ENCODE measurements at places on chromosomes 16 and 17. TPM values are rescaled to one million over a fixed set of nuclear protein-coding genes. Genes with fewer than 3 reads are reported as not detected.
A peak's percentile ranks its signal among the peaks of the same experiment; 100 is the strongest.

GRCh38 chr16:49886554-49887094, 30.7 kb upstream of the ZNF423 start:
- DNase-seq = no peak
- H3K4me3 ChIP-seq = no peak overlapping the region
- no peaks in the 10 kb centered on the region for H3K27me3 ChIP-seq
- H3K27ac ChIP-seq = no peak overlapping the region

- H3K36me3 ChIP-seq = no peaks in the 10 kb centered on the region
- H3K27ac ChIP-seq = no peak overlapping the region
- DNase-seq = peak; percentile 63
- H3K4me1 ChIP-seq = no peaks in the 10 kb centered on the region
These were observed 225.7 kb downstream of the CEP112 start for GRCh38 chr17:65966072-65966695.

GRCh38 chr16:66476328-66477027, 49.4 kb downstream of the BEAN1 start:
- H3K27ac ChIP-seq = no peak overlapping the region
- DNase-seq = no peak
- H3K36me3 ChIP-seq = no peaks in the 10 kb centered on the region
- H3K27me3 ChIP-seq = no peaks in the 10 kb centered on the region
- H3K4me3 ChIP-seq = no peak overlapping the region

GRCh38 chr16:81432937-81433557, 11.6 kb upstream of the CMIP start:
- no peak overlapping the region for H3K4me3 ChIP-seq
- DNase-seq = no peak
- no peak overlapping the region for H3K27ac ChIP-seq
- peaks cover 4% of the 10 kb centered on the region for H3K4me1 ChIP-seq

GRCh38 chr17:58083491-58084316, 485 bp downstream of the DYNLL2 start:
- DNase-seq = peak; percentile 63
- H3K36me3 ChIP-seq = peaks cover 16% of the 10 kb centered on the region
- H3K4me1 ChIP-seq = peaks cover 33% of the 10 kb centered on the region
- peak overlapping the region; percentile 98 for H3K27ac ChIP-seq
- peak overlapping the region; percentile 96 for H3K4me3 ChIP-seq
- H3K27me3 ChIP-seq = no peaks in the 10 kb centered on the region

DNA sequence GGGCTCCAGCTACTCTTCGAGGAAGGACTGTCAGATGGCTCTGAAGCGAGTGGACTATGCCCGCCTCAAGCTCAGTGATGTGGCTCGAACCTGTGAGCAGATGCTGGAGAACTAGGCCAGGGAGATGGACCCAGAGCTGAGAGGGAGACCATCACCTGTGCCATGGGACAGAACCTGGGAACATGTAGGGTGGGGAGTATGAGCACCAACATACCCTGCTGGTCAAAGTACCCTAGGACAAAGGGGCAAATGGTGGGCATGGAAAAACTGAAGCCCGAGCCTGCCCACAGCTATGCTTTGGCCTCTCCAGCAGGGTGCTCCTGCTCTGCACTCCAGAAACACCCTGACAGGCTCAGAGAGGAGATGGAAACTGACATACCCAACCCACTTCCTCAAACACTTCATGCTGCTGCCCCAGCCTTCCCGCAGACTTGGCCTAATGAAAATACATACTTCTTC, 1.9 kb downstream of the MED11 start:
- peaks cover 16% of the 10 kb centered on the region for H3K36me3 ChIP-seq
- H3K27me3 ChIP-seq = peaks cover 2% of the 10 kb centered on the region
- H3K4me1 ChIP-seq = peaks cover 6% of the 10 kb centered on the region
- peak overlapping the region; percentile 55 for H3K27ac ChIP-seq

DNA sequence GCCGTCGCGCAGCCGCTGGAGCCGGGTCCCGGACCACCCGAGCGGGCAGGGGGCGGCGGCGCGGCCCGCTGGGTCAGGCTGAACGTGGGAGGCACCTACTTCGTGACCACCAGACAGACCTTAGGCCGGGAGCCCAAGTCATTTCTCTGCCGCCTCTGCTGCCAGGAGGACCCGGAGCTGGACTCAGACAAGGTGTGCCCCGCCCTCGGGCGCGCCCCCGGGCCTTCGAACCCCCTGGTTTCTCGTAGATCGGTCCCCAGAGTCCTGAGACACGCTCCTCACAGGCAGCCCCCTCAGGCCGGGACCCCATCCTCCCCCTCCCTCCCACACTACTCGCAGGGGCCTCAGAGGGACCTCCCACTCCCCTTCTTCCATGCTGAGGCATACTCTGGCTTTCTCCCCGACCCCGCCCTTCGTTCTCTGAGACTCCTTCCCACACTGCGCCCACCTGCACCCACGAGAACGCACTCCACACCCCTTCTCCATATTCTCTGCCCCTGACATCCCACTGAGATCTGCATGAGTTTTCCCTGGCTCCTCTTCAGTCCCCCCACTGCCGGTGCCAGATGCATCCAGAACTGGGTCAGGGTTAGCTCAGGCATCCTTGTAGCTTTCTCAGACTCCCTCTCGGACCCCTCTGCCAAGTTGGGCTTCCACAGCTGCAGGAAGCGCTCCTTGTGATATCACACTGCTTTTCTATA, 523 bp downstream of the KCTD2 start:
- peak; percentile 46 for DNase-seq
- peak overlapping the region; percentile 94 for H3K4me3 ChIP-seq
- peak overlapping the region; percentile 64 for H3K27ac ChIP-seq
- no peaks in the 10 kb centered on the region for H3K27me3 ChIP-seq

- no peaks in the 10 kb centered on the region for H3K36me3 ChIP-seq
- no peak overlapping the region for H3K27ac ChIP-seq
- peaks cover 4% of the 10 kb centered on the region for H3K4me1 ChIP-seq
- H3K4me3 ChIP-seq = no peak overlapping the region
- DNase-seq = no peak
- no peaks in the 10 kb centered on the region for H3K27me3 ChIP-seq
These were observed 3.5 kb upstream of the TANGO6 start for GRCh38 chr16:68839831-68840230.

- H3K36me3 ChIP-seq = no peaks in the 10 kb centered on the region
- no peaks in the 10 kb centered on the region for H3K4me1 ChIP-seq
These were observed 1.4 kb downstream of the LPCAT2 start for GRCh38 chr16:55510185-55510805.

DNA sequence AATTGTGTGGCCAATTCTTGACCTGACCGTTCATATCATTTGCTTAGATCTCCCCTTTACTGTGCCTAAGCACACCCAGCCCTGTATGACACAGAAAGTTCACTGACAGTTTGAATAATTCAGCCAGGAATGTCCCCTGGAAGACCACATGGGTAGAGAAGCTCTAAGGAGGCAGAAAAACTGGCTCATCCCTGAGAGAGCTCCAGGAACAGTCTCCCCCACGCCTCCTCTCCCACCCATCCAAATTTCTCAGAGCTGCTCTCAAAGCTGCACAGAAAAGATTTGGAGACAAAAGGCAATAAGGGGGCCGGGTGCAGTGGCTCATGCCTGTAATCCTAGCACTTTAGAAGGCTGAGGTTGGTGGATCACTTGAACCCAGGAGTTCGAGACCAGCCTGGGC, 11.2 kb downstream of the PRAC1 start:
- no peak overlapping the region for H3K27ac ChIP-seq
- no peak for DNase-seq
- no peaks in the 10 kb centered on the region for H3K4me1 ChIP-seq
- H3K36me3 ChIP-seq = no peaks in the 10 kb centered on the region
- no peak overlapping the region for H3K4me3 ChIP-seq

- H3K4me3 ChIP-seq = no peak overlapping the region
- H3K27ac ChIP-seq = no peak overlapping the region
- no peaks in the 10 kb centered on the region for H3K27me3 ChIP-seq
- no peak for DNase-seq
- H3K36me3 ChIP-seq = no peaks in the 10 kb centered on the region
- no peaks in the 10 kb centered on the region for H3K4me1 ChIP-seq
These were observed 331.0 kb upstream of the CCL2 start for GRCh38 chr17:33924104-33924503.

DNA sequence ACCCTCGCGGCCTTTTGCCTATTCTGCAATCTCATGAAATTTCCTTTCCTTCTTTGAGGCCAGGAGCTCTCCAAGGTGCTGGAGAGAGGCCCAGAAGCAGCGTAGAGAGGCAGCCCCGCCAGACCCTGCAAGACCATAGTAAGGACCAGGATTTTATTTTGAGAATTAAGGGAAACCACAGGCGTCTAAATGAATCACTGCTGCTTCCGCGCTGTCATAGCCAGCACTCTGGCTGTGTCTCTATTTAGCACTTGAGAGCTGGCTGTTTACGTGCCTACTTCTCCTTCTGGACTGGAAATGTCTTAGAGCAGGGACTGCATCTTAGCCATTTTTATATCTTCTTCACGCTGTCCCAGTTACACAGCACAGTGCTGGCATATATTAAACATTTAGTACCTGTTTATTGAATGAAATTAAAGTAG, 37.6 kb upstream of the PIRT start:
- H3K27me3 ChIP-seq = peaks cover 4% of the 10 kb centered on the region
- no peak overlapping the region for H3K4me3 ChIP-seq
- H3K36me3 ChIP-seq = no peaks in the 10 kb centered on the region
- DNase-seq = peak; percentile 56
- H3K27ac ChIP-seq = no peak overlapping the region

DNA sequence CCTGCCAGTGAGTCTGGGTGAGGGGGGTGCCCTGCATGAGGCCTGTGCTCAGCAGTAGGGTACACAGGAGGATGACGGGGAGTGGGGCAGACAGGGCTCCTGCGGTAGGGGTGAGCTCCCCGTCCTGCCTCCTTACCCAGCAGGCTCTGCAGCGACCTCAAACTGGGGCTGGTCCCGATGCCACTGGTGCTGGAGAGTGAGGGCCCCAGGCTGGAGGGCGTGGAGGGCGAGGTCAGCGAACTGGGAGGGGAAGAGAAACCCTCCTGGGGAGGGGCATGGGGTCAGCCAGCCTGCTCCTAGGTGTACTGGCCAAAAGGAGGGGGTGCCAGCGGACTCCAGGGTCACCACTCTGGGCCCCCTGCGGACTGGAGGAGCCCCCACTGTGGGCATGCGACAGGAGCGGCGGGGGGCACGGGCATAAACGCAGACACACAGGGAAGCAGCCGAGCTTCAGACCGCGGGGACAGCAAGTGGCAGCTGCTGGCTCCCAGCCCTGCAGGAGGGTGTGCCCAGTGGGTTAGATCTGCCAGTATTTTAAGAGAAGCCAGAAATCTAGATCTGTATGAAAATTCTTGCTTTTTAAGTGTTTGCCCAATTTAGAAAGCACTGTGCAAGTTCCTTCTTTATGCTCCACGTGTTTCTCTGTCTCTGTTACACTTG, 9.0 kb upstream of the VASN start:
- DNase-seq = no peak
- H3K36me3 ChIP-seq = peaks cover 3% of the 10 kb centered on the region
- H3K4me1 ChIP-seq = no peaks in the 10 kb centered on the region
- no peak overlapping the region for H3K4me3 ChIP-seq
- no peaks in the 10 kb centered on the region for H3K27me3 ChIP-seq
- H3K27ac ChIP-seq = no peak overlapping the region

DNA sequence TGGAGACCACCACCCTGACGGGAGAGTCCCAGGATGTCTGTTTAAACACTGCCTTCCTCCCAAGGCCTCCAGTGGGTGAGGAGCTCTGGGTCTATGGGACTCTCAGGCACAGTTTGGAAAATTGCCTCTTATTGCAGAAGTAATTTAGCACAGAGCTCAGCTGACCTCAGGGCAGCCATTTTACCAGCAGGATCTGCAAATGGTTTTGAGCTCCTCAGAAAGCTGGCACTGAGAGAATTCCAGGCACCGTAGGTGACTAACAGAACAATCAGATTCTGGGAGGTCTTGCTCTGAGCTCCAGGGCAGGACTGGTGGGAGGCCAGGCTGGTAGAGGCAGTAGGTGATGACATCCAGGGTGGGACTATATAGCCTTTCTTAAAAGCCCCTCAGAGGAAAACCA, 17.3 kb upstream of the C16orf74 start:
- H3K27ac ChIP-seq = no peak overlapping the region
- DNase-seq = no peak
- H3K36me3 ChIP-seq = no peaks in the 10 kb centered on the region
- no peaks in the 10 kb centered on the region for H3K27me3 ChIP-seq
- H3K4me3 ChIP-seq = no peak overlapping the region

DNA sequence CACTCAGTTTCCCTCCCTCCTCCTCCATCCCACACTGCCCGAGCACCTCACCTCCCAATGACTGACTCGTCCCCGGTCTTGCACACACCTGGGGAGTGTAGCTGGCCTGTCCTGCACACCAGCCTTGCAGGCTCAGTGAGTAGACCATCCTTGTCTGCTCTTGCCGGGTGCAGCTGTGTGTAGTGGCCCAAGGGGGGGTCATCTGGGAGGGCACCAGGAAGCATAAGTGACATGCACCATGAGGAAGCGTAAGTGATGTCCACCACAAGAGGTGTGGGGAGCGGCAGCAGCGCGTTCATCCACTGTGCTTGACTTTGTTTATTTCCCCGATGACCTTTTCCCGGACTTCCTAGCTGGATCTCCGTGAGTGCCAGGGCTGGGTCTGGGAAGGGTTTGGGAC, 45.5 kb upstream of the CDR2 start:
- no peak overlapping the region for H3K27ac ChIP-seq
- peaks cover 6% of the 10 kb centered on the region for H3K4me1 ChIP-seq
- H3K4me3 ChIP-seq = no peak overlapping the region
- H3K27me3 ChIP-seq = no peaks in the 10 kb centered on the region
- DNase-seq = no peak
- H3K36me3 ChIP-seq = peaks cover 21% of the 10 kb centered on the region

DNA sequence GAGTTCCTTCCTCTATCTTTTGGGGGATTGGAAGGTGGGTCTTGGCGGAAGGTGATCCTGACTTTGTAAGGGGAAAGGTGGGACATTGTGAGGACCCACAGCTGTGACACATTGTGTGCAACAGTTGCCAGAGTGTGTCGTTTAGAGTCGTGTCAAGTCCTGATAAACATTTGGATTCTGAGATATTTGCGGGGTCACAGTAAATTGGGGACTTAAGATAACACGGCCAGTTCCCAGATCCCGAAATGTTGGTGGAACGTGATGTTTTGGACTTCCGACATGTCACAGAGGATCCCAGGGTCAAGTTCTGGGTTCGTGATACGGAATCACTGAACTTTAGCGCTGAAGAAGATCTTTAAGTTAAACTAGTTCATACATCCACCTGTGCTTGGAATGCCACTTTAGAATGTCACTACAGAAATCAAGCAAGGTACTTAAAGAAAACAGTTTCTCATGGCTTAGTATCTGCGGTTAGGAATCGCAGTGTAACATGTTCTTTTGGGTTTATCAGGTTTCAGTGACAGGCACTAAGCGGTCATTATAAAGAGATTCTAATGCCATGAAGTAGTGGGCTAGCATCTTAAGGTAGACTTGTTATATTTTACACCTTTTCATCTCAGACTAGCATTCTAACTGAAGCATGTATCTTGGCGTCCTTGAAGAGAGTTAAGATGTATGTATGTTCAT, 815 bp downstream of the ATAD5 start:
- no peaks in the 10 kb centered on the region for H3K36me3 ChIP-seq
- H3K27me3 ChIP-seq = no peaks in the 10 kb centered on the region
- no peak overlapping the region for H3K27ac ChIP-seq
- peaks cover 4% of the 10 kb centered on the region for H3K4me1 ChIP-seq
- peak overlapping the region; percentile 97 for H3K4me3 ChIP-seq

ZFPM1 gene
- total RNA-seq = 9.0 TPM

EVI2A gene
- total RNA-seq = 15.4 TPM

NKD1 gene
- total RNA-seq = 14.1 TPM

GP1BA gene
- 0.94 TPM for total RNA-seq

CDC6 gene
- total RNA-seq = 5.5 TPM

RAB26 gene
- total RNA-seq = 0.48 TPM

TP53TG3C gene
- not detected for total RNA-seq

FA2H gene
- 5.9 TPM for total RNA-seq

Data from lung (tissue), 17 donors.